ENCODE measurements at places on chromosomes 2 and 18. TPM values are rescaled to one million over a fixed set of nuclear protein-coding genes. Genes with fewer than 3 reads are reported as not detected.

The SLC14A1 gene
- 11.4 TPM for polyA plus RNA-seq

The NPAS2 gene
- polyA plus RNA-seq: 12.6 TPM

The TXNDC2 gene
- not detected for polyA plus RNA-seq

The CHN1 gene
- 29.8 TPM for polyA plus RNA-seq

The NCKAP5 gene
- not detected for polyA plus RNA-seq

The ALLC gene
- polyA plus RNA-seq: 5.3 TPM

DNA sequence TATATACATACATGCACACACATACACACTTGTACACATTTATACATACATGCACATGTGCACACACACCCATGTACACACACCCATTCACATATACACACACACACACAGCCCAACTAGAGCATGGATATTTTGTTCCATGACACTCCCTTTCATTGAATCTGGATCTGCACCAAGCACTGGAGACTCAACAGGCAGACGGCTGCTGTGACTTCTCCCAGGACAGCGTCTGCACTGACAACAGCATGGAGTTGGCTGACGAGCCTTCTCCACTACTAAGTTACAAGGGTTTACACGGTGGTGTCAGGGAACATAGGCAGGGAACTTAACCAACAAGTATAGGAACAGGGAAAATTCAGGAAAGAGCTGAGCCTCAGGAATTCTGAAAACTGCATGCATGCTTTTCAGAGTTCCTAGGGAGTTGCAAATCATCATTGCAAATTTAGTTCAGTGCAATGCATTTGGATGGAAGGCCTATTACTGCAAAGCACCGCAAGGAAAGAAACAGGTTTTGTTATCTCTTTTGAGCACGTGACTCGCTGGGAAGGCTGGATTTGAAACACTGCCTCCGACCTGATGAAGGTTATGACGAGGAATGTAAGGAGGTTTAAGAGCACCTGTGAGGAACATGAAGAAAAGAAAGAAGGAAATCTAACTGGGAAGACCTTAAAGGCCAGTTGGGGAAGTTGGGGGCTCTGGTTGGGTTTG is 35.9 kb downstream of the TMEM18 start:
- DNase-seq: no peak

GRCh38 chr2:74425523-74425922 is 4.0 kb downstream of the WDR54 start:
- no peak for DNase-seq

DNA sequence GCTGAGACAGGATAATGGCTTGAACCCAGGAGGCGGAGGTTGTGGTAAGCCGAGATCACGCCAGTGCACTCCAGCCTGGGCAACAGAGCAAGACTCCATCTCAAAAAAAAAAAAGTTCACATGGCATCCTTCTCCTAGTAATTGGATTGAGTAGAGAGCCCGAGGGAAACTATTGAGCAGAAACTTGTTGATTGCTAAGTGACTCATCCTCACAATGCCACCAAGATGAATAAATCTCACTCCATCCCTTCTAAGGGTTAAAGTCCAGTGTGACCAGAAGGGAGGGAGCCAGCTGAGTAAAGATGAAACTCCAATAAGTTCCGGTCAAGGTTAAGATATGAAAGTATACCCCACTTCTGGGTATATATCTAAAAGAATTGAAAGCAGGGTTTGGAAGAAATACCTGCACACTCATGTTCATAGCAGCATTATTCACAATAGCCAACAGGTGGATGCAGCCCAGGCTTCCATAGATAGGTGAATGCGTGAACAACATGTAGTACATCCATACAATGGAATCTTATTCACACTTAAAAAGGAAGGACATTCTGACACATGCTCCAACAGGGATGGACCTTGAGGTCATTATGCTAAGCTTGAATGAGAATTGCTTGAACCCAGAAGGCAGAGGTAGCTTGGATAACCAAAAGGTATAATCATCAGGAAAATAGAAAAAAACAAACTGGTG is 13.0 kb upstream of the FHL2 start:
- DNase-seq: no peak

DNA sequence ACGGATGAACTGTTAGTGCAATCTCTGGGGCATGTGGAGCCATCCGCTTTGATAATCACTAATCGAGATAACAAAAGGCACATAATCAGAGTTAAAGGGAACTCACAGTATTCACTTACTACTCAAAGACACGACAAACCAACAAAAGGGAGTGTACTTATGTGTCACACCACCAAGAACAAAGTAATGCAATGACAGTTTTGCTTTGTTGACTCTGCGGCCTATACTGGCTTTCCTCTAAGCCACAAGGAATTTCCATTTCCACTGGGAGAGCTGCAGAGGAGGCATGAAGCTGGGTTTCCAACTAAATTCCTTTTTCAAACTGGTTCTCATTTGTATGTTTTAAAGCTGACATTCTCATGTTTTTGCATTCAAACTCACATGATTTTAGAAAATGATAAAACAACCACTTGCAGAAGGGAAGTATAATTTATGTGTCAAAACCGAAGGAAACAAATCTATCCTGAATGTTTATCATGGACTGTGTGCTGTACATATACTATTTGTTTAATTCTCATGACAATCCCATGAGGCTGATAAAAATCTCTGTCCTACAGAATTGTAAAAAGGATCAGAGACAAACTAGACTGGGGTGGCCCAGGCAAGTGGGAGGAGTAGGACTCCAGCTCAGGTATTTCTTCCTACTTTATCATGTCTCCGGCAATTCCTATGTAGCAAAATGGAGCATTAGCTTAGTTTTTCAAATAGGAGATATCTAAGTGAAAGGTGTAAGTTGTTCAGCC is 149.6 kb upstream of the SMAD7 start:
- DNase-seq: no peak

DNA sequence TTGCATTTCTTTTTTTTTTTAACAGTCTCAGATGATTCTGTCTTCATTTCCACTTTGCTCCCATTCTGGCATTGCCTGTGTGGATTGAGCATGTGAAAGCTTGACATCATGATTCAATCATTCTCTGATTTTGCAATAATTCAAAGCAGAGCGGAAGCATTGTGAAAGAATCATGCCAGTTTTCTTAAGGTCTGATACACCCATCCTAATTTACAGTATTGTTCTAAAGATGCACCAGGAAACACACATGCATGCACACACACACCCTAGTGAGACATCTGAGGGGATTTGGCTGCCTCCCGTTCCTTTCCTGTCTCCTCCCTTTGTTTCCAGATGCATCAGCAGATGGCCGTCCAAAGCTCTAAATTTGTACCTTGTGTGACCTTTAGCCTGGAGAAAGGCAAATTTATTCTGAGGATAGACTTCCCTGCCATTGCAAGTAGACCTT is 97.3 kb downstream of the FMNL2 start:
- DNase-seq: no peak

DNA sequence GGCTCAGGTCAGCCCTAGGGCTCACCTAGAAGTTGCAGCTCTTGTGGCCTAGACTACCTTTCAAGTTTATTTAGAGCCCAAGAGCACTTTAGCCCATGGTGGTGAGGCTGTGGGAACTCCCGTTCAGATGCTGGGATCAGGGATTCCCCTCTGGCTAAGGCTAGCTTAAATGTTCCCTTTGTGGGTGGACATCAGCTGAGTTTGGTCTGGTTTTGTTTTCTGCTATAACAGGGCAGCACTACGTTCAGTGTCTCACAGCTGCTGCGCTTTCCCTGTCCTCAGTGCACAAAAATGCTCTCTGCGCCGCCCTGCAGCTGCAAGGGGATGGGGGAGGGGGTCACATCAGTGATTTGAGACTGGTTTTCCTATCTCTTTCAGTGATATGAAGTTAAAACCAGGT is 170.5 kb upstream of the KCNJ3 start:
- DNase-seq: no peak

GRCh38 chr2:226011716-226012450 is 612.4 kb downstream of the NYAP2 start:
- no peak for DNase-seq

GRCh38 chr2:46649004-46649403 is 169.6 kb downstream of the TMEM247 start:
- no peak for DNase-seq

DNA sequence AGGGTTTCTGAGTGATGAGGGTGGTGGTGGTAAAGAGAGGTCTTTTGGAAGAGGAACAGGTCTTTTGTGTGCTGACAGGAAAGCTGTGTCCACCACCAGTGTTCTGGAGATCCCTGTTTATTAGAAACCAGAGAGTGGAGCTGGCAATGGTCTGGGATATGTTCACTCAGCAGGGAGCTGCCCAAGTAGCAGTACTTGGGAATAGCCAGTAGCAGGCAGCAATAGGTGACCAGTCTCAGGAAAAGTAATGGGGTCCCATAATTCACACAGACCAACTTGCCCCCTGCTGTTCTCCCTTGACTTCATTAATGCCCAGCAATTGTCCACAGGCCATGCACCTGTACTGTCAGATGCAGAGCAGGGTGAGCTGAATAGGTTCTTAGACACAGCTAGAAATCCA is 1.8 kb downstream of the TSPYL6 start:
- DNase-seq: no peak

GRCh38 chr2:121565389-121566250 is 34.9 kb downstream of the RNU4ATAC start:
- no peak for DNase-seq

GRCh38 chr2:180063494-180064092 is 56.5 kb upstream of the CWC22 start:
- no peak for DNase-seq

- no peak for DNase-seq
Measured at GRCh38 chr2:219946529-219946928, 319.1 kb downstream of the SLC4A3 start.

All from aorta (tissue), 5 donors.